ENCODE measurements at places on chromosomes 2 and 18.

GRCh38 chr2:75574106-75574505 is 13.4 kb upstream of the EVA1A start:
- no peak for DNase-seq

- DNase-seq = no peak
These were observed 60.6 kb downstream of the KIF1A start for GRCh38 chr2:240759459-240759858.

- DNase-seq = no peak
These were observed 233.2 kb downstream of the SLC8A1 start for GRCh38 chr2:40218679-40219078.

DNA sequence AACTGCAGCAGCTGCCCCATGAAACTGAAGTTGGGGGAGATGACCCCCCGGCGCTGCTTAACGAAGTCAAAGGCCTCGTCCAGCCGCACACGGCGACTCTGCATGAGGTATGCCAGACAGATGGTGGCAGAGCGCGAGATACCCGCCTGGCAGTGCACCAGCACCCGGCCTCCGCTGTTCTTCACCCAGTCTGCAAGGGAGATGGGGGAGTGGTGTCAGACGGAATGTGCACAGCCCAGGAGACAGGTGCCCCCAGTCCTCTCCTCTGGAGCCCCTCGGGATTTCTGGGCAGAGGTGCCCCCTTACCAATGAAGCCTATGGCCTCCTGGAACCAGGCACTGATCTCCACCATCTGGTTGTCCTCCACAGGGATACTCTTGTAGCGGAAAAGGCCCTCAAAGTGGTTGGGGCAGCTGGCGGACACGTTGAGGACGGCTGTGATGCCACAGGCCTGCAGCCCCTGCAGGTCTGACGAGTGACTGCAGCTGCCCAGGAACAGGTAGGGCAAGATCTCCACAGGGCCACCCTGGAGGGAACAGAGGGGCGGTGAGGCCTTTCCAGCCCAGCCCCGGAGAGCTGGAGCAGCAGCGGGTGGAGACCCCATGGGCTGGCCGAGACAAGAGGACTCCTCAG is 1.3 kb downstream of the DUSP2 start:
- DNase-seq = no peak

DNA sequence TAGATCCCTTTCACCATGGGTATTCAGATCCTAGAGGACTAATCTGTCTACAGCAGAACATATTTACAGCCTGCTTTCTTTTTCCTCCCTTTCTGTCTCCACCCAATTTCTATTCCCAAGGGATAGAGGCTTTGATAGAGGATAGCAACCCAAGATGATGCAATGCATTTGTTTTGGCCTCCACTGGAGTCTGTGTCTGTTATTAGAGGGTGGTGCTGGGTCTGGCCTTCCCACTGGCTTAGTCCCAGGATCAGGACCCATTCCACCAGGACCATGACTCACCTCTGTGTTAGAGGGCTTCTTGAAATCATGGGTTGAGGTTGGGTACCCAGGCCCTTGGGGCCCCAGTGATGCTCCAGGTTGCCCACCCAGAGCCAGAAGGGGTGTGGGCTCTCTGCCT is 239.7 kb upstream of the TNP1 start:
- no peak for DNase-seq

DNA sequence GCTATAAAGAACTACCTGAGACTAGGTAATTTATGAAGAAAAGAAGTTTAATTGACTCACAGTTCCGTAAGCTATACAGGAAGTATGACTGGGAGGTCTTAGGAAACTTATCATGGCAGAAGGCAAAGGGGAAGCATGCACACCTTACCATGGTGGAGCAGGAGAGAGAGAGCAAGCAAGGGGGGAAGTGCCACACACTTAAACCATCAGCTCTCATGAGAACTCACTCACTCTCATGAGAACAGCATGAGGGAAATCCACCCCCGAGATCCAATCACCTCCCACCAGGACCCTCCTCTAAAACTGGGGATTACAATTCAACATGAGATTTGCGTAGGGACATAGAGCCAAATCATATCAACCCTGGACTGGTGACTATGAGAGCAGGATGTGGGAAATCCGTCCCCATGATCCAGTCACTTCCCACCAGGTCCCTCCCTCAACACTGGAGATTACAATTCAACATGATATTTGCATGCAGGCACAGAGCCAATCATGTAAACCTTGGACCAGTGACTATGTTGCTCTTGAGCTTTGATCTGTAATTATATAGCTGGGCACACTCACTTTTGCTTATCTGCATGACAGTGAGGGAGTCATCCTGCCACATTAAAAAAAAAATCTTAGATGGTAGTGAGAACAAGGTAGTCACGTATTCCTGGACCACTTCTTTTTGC is 12.9 kb downstream of the ADAM23 start:
- DNase-seq = no peak

DNA sequence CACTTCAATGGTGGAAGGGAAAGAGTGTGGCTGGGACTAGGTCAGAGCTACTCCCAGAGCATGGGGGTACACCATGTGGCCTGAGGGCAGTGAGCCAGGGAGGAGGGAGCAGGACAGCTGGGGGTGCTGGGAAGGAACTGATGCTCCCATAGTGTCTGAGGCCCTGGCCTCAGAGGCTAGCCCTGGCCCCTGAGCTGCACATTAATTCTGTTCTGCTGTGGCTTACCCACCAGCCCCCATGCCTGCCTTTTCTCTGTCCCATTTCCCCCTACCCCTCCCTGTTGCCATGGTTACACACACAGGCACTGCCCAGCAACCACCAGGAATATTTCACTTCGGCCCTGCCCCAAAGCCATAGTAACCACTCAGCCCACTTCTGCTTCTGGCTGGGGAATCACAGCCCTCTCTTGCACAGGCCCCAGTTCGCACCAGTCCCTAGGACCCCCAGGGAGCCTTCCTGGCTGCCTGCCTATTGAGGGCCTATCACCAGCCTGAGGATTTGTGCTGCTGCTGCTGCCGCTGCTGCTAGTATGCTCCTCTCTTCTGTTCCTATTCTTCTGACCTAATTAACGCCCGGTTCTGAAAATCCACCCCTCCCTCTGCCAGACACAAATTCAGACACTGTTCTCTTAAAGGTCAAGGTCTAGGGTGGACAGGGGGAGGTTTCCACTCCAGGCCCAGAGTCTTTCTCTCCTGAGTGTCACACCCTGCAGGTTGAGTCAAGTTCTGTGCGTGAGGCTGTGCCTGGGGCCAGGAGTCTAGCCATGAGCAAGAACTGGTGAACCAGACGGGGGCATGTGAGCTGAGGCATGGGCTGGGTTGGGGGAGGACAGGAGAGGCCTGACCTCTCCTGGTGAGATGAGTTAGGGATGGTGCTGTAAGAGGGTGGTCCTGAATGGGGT is 87.1 kb upstream of the MCFD2 start:
- DNase-seq = no peak
